Umbilical cord (tissue), 2 donors: ENCODE measurements at places on chromosomes 1 and 21. TPM values are rescaled to one million over a fixed set of nuclear protein-coding genes. Genes with fewer than 3 reads are reported as not detected.

The CDK18 gene
- total RNA-seq = 11.6 TPM

The KANK4 gene
- 16.1 TPM for total RNA-seq

The RGS18 gene
- 9.9 TPM for total RNA-seq

The OR2T4 gene
- total RNA-seq = not detected

The NBPF6 gene
- not detected for total RNA-seq

- no peak for DNase-seq
Observed at GRCh38 chr21:14716761-14717396, 170.8 kb upstream of the SAMSN1 start.

DNA sequence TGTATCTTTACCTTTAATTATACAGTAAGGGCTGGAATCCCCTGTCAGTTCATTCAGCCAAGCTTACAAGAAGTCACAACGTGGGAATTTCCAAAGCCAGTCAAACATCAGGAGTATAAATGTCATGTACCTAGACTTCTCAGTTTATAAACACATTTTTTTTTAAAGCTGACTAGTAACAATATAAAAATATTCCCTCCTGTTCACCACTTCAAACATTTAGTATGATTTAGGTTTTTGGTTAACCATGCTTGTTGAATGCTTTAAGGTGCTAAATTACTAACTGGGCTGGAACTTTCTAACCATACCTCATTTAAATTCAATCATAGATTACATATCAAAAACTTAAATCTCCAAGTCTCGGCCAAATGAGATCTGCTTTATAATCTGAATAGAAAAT is 44.0 kb downstream of the JAK1 start:
- no peak for DNase-seq

GRCh38 chr1:24289937-24290595 is 29.1 kb upstream of the GRHL3 start:
- peak; percentile 72 for DNase-seq

GRCh38 chr1:46816930-46817329 is 18.1 kb downstream of the CYP4B1 start:
- no peak for DNase-seq

- no peak for DNase-seq
Observed at GRCh38 chr1:221405146-221405545, 336.7 kb downstream of the DUSP10 start.

DNA sequence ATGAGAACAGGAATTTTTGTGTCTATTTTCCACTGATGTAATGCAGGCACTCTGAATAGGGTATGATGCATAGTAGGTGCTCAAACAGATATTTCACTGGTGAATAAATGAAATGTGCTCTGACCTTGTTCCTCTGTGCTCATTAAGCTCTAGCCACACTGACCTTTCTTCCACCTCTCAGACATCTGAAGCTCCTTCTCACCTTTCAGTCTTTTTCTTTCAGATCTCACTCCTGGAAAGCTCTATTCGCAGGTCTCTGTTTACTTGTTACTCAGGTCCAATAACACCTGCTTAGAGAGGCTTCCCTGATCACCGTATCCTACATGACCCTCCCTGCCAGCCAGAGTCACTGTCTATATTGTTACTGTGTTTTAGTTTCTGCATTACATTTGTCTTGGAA is 59.2 kb upstream of the IVNS1ABP start:
- DNase-seq = no peak

GRCh38 chr1:186605762-186606350 is 74.4 kb downstream of the PTGS2 start:
- DNase-seq = peak; percentile 18

DNA sequence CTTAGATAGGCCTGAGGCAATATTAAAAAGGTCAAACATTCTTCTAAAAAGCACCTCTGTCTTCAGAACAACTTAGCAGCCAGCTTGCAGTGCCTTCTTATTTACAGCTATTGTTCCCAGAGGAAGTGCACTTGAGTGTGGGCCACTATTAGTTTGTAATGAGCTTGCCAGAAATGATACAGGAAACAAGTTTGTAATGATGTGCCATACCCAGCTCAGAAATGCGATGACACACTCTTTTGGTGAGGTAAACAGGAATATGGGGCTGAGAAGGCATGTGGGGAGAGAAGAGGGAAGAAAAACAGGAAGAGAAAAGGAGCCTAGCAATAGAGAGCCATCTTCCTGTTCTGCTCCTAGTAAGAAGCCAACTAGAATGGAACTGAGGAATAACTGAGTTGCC is 295.4 kb downstream of the AGBL4 start:
- DNase-seq = no peak

DNA sequence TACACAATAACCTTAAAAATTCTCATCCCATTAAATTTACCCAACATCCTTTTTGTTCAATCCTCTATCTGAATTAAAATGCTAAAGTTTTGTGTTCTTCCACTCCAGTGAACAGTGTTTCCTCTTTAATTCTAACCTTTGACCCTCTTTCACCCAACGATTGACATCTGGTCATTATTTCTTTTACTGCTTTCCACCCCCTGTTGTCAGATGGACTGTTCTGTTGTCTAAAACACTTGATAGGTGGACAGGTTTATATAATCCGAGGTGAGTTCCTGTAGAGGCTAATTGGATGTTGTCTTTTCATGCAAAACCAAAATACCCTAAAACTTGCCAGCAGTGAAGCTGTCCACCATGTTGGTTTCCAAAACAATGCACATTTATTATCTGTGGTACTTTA is 73.4 kb upstream of the SERTAD4 start:
- no peak for DNase-seq

- DNase-seq = no peak
Observed at GRCh38 chr1:75985827-75986226, 53.6 kb upstream of the ASB17 start.

DNA sequence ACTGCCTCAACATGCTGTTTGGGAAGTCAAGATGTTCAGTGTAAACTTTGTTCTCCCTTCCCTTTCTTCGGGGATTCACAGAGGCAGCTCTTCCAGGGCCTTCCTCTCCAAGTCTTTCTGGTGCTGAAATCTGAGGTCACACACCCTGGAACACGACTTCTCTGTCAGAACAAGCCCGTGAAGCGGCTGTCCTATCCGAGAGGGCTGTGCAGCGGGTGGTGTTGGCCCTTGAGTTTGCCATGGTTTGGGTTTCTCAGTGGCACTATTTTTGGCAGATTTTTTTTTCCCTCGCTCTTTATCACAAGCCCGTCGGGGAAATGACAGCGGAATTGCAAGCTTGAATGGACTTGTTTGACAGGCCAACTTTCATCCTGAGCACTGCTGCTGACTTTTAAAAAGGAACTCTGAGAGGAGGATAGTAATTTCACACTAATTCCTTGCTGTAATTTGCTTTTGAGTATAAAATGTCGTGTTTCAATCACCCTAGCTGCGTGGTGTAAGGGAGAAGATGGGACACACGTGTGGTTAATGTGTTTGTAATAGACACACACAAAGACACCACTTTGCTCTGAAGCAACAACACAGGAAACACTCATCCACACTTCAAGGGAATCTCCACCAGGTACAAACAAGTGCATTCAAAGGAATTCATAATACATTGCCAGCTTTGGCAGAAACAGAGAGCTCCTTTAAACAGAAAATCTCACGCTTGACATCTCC is 60.1 kb upstream of the TARBP1 start:
- peak; percentile 70 for DNase-seq

GRCh38 chr1:229005097-229005496 is 265.8 kb upstream of the RAB4A start:
- DNase-seq = no peak

- DNase-seq = no peak
Observed at GRCh38 chr1:21242846-21243245, 47.4 kb downstream of the ECE1 start.

GRCh38 chr1:244439391-244440032 is 12.2 kb downstream of the ADSS2 start:
- no peak for DNase-seq

- no peak for DNase-seq
Observed at GRCh38 chr1:236275586-236275985, 6.2 kb downstream of the ERO1B start.

- DNase-seq = no peak
Observed at GRCh38 chr1:159982280-159982679, 28.2 kb upstream of the SLAMF9 start.

DNA sequence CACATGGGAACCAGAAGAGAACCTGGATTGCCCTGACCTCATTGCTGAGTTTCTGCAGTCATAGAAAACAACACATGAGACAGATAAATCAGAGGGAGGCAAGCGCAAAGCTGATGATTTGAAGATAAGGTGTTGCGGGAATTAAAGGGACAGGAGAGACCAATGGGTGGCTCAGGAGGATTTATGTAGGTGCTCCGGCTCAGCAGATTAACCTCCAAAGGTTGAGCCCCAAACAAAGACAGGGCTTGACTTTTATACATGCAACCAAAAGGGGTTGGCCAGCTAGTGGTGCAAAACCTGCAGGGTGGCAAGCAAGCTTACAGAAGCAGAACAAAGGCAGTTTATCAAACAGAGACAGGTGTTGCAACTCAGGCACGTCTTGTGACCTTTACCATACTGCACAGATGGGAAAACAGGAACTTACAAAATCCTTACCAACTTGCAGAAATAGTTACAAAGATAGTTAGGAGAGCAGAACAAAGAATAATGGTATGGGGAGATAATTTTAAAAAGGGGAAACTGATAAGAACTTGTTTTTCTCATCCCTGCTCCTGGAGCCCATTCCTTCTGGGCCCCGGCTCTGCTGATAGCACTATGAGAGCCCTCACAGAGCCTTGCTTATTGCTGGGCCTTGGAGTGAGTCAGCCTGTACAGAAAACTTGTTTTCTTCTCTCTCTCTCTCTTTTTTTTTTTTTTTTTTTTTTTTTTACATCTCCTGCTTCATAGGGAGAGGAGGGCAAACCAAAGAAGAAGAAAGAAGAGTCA is 93.6 kb downstream of the SNRPE start:
- DNase-seq = no peak
